Neural crest cell (in vitro differentiated cells): ENCODE measurements at places on chromosomes 6 and 20.

DNA sequence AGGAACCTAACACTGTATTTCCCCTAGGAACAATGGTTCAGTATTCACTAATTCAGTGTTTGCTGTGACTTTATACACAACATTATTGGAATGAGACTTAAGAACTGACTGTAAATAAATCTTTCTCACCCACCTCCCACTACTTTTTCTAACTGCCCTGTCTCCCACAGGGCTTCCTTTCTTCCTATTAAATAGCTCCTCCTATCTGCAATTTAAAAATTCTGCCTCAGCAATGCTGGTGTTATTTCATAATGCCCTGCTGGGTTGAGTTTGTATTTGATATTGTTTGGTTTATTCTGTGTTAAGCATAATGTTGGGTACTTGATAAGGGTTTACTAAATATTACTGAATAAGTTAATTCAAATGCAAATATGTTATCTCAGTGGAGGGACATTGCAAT is 573.1 kb upstream of the RNF217 start:
- DNase-seq, result no peak

GRCh38 chr20:54464003-54464402 is 11.4 kb upstream of the DOK5 start:
- DNase-seq, result no peak

DNA sequence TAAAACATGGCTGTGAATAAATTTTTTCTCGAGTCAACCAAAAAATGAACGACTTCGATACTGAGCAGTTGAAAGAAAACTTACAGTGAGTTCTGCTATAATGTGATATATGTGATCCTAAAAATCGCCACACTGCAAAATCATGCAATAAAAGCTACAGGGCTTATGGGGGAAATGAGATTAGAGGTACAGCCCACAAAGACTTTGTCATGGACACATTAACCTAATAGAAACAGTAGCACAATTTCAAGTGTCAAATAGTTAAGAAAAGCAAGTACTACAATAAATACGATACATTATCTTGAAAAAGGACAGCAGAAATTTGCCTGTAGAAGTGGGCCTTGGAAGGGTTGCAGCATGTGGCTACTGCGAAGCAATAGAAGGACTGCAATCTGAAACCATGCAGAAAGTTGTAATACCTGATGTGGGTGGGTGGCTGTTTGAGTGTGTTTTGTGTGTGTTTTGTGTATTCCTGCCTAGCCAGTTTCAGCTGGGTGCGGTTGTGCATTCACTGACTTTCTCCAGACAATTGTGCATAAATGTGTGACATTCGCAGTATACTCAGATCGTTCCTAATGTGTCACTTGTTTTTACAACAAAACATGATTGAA is 79.1 kb downstream of the RPP40 start:
- no peak for DNase-seq

GRCh38 chr6:108921547-108922361 is 73.5 kb downstream of the ARMC2 start:
- DNase-seq, result no peak
